ENCODE measurements at places on chromosomes 5 and 9. TPM values are rescaled to one million over a fixed set of nuclear protein-coding genes. Genes with fewer than 3 reads are reported as not detected.

DNA sequence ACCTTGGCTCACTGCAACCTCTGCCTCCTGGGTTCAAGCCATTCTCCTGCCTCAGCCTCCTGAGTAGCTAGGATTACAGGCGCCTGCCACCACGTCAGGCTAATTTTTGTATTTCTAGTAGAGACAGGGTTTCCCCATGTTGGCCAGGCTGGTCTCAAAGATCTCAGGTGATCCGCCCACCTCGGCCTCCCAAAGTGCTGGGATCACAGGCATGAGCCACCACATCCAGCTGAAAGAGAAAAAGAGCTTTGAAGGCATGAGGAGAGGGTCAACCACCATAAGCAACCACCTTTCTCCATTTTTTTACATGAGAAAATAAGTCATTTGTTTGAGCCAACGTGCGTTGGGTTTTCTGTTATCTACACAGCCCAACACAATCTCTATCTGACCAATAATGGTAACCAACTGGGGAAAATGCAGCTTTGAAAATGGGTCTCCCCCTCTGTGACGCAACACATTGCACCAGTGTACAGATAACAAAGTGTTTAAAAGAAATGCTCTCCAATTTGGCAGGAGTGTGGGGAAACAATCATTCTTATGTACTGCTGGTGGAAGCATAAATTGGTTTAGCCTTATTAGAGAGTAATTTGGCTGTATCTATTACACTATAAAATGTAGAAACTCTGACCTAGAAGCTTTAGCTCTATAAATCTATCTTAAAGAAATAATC is 45.8 kb upstream of the ZBTB43 start:
- no peak for DNase-seq

Gene DIAPH1
- polyA plus RNA-seq: 81.2 TPM

Gene GAPT
- 0.93 TPM for polyA plus RNA-seq

DNA sequence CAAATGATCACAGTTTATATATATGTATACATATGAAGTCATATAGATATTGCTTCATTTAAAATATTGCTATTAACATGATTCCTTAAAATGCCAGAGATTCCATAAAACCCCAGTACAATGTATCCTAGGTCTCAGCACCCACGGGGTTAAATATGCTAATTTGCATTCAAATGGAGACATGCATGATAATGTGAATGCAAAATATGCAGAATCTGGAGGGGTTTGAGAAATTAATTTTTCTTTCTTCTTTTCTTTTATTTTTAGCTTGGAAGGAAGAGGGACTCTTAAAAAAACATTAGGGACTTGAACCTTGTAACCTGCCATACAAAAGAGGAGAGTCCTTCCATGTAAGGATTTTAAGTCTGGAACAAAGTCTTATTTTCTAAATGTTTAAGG is 211.9 kb downstream of the MEF2C start:
- DNase-seq: no peak

DNA sequence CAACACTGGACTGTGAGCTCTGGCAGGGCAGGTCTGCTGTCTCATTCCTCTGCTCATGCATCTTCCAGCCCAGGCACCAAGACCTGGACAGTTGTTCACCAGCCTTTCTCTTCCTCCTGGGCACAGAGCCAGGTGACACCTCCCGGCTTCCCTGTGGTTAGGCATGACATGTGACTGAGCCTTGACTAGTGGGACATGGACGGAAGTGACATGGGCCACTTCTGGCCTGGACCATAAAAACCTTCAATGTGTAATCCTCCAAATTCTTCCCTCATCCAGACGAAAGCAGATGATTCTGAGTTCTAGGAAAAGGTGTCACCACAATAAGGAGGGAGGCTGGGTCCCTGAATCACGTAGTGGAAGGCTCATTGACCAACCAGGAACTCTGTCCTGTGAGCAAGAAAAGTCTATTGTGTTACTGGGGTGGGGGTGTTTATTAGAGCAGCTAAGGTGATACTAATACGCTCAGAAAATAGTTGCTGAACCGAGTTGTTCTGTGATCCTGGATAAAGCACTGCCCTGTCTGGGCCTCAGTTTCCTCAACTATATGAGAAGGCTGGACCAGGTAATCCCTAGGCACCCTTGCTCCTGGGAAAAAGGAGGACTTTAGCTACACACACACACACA is 26.6 kb upstream of the CRB2 start:
- DNase-seq: no peak

Gene HAND1
- 0.08 TPM for polyA plus RNA-seq

- DNase-seq: no peak
Observed at GRCh38 chr9:18798508-18799290, 234.3 kb downstream of the SAXO1 start.

Gene SPINK7
- 0.19 TPM for polyA plus RNA-seq

- DNase-seq: no peak
Observed at GRCh38 chr9:128340691-128341434, 536 bp downstream of the SLC27A4 start.

DNA sequence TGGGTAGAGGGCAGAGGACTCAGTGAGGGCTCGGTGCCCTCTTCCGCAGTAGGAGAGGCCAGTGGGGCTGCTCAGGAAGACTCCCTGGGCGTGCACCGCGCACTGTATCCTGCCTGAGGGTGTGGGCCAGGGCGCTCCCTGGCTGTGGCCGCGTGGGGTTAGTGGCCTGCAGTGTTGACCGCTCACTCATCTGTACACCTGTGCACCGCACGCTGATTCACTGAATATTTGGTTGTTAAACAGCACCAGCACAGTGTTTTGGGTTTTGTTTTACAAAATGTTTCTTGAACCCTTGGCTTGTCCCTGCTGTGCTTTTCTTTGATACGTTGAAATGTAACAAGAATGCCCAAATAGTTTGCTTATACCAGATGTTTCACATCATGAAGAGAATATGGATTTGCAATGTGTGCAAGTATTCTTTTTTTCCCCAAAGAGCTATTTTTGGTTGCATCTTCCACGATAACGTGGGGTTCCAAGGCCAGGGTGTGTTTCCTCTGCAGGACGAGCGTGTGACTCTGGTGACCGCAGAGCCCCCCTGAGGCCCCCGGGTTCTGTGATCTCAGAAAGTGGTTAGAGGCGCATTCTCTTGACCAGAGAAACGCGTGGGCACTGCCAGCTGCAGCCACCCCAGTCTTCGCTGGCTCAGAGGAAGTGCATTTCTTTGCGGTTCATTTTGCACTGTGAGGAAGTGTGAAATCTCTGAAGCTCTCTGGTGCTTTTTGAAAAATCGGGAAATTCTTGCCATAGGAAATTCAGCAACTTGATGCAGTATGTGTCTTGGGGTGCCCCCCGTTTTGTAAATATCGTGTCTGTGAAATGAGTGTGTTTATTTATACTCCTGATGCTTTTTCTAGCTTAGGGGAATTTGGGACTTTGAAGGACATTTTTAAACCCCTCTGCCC is 46.9 kb downstream of the AHRR start:
- DNase-seq: no peak

Gene TAF11L5
- not detected for polyA plus RNA-seq

DNA sequence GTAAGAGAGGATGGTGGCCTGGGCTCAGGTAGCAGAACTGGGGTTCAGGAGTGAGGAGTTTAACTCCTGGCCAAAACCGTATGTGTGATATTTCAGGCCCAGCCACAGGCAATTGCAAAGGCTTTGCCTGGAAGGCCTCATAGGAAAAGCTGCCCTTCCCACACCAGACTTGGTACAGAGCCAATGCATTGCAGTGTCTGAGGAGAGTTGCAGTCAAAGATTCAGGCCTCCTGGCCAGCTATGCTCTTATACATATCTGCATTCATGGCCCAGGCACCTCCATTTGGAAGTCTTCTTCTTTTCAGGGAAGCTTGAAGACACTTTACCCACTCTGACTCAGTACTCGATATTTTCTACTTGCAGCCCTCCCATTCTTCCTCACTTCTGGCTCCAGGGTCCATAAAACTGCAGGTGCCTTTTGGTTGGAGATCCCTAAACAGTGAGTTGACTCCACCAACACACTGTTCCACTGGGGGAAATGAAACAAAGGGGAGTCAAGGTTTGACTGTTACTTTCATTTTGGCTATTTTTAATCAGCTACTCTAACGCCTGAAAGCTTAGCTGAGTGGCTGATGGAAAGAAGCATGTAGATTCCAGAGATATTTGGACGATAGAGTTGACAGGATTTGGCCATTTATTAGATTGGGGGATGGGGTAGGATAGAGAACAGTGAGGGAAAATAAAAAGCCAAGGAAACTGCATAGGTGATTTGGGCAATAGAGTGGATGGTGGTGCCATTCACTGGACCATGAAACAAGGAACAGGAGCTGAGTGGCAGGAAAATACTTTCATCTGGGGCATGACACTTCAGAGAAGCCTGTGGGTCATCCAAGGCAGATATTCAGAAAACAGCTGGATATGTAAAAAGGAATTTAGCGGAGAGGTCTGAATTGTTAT is 30.6 kb upstream of the IL33 start:
- DNase-seq: no peak

Gene UGT3A1
- 137 TPM for polyA plus RNA-seq

Gene PAEP
- not detected for polyA plus RNA-seq

Gene ECM2
- polyA plus RNA-seq: 12.6 TPM

DNA sequence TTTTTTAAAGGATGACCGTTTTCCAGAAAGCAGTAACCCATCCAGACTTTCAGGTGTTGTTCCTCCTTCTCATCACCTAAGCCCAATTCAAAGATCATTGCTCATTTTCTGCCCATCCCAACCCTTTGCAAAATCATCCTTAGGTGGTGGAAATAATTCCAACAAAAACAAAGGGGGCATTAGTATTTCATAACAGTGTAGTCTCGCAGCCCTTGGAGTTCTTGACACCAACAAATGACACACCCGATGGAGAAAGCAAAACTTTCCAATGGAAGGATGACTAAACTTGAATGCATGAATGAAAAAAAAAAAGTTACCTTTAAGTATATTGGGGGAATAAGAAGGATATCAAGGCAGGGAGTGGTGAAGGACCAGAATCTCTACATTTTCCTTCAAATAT is 117.0 kb downstream of the PAPPA start:
- no peak for DNase-seq

GRCh38 chr5:147310059-147310704 is 75.4 kb downstream of the STK32A start:
- no peak for DNase-seq

DNA sequence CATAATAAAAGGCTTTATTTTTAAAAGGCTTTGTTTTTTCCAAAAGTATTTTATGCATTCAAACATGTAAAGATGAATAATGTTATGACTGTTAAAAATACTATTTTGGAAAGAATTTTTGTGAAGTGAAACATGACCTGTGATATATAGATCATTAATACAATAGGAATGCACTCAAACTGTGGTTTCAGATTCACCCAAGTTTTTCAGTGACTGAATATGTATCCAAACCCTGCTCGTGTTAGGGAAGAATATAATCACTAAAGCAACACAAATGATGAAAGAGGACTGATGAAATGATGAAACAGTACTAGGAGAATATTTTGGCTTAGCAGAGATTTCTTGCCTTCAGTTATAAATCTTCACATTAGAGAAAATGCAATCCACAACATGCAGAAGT is 278.0 kb downstream of the ADAMTS6 start:
- no peak for DNase-seq

DNA sequence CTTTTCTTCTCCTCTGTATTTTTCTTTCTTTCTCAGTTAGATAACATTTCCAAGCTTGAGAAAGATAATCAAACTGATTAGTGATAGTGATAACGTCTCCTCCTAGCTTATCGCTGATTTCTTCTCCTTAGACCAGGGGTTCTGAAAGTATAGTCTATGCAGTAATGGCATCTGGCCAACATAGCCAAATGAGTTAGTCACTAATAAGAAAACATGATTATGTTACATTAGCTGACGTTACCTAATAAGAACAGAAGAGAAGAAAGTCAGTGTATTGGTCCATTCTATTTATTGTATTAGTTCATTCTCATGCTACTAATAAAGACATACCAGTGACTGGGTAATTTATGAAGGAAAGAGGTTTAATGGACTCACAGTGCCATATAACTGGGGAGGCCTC is 111.2 kb downstream of the STRBP start:
- no peak for DNase-seq

- no peak for DNase-seq
Observed at GRCh38 chr9:15150939-15151338, 156.1 kb downstream of the TTC39B start.

DNA sequence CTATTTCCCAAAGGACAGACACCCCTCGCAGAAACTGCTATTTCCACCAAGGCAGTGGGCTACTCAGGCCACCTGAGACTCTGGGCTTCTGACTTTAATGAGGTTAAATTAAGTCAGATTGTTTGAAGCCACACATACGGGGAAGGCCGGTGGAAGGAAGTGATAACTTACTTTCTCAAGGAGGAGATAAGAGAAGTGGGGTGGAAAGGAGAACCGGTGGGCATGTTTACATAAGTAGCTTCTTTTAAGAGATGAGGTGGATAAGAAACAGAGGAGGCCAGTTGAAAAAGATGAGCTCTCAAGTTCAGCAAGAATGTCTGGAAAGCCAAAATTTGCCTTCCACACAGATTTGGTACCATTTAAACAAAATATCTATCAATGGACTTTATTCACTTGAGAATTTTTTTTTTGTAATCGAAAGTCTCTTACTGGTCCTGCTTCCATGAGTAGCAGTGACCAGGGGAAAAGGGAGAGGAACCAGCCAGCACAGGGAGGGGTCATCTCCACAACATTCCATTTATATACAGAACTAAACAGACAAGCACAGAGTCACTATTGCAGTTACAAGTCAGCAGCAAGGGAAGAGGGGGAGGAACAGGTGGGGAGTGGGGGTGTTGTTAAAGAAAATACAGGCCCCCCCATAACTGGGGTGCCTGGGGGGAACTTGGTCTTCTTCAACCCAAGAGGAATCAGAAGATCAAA is 20.0 kb downstream of the CCDC125 start:
- DNase-seq: no peak

GRCh38 chr5:115414406-115415142 is 118.1 kb upstream of the CCDC112 start:
- no peak for DNase-seq

Gene ADCY2
- polyA plus RNA-seq: 5.8 TPM

DNA sequence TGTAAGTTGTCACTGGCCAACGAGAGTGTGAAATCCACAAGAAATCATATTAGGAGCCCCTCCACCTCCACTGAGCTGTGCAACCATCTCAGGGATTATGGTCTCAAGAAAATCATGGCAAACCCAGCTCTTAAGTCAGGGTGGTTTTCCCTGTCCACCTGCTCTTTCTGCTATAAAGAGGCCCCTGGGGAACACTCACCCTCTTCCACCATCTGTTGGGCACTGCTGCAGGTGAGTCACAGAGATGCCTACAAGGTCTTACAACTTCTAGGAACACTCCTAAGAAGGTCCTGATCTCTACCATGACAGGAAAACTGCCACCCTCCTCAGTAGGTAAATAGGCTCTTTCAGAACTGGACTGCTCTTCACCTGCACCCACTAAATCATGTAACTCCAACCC is 61.8 kb downstream of the DRD1 start:
- DNase-seq: no peak

GRCh38 chr9:135198586-135199285 is 111.3 kb downstream of the OLFM1 start:
- no peak for DNase-seq
